ENCODE measurements at places on chromosomes 11 and 22.

DNA sequence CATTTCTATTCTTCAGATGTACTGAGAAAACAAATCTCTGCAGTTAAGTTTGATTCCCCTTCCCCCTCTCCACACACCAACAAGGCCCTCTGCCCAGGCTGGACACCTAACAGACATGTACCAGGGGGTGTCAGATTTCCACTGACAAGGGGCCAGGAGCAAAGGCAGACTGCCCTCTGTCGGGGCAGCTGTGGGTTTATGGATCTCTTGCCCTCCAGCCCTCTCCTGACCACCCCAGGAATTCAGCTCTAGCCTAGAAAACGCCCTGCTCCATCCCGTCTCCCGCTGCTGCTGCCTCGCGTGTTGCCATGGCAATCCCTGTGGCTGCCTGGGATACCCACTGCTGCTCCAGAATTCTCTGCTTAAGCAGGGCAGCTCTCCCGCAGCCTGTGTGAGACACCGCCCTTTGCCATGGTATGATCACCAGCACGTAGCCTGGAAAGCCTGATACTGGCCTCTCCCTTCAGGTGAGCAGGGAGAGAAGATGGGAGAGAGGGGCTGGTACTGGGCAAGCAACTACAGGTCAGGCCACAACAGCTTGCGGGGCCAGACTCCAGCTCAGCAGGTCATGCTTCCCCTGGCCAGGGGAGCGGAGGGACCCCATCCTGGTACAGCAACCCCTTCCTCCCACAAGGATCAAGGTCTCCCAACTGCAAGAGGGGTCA is 41.6 kb downstream of the BUD13 start:
- no peak for DNase-seq

- DNase-seq, result no peak
Measured at GRCh38 chr11:96708219-96708878, 318.5 kb downstream of the JRKL start.

DNA sequence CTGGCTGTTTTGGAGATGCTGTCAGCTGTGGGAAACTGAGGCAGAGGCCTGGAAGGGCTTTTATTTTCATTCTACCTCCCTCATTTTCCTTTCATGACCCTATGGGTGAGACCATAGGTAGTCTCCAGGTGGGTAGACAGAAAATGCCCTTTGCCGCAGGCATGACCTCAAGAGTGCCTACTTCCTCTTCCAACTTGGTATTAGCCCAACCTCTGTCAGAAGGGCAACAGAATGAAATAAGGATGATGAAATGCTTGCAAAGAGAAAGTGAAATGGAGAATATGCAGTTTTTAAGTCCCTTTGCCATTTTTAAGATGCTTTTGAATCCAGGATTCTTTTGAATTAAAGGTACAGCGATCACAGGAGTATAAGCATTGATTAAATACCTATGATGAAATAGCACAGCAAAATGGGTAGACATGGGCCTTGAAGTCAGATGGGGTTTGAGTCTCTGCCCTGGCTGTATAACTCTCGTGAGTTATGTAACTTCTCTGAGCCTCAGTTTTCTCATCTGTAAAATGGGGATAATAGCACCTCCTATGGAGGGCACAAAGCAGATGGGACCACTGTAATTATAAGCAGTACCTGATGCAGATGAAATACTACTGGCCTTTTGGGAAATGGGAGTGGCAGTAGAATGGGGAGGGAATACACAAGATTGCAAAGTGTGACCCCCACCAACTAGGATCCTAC is 3.7 kb downstream of the ASPHD2 start:
- no peak for DNase-seq

DNA sequence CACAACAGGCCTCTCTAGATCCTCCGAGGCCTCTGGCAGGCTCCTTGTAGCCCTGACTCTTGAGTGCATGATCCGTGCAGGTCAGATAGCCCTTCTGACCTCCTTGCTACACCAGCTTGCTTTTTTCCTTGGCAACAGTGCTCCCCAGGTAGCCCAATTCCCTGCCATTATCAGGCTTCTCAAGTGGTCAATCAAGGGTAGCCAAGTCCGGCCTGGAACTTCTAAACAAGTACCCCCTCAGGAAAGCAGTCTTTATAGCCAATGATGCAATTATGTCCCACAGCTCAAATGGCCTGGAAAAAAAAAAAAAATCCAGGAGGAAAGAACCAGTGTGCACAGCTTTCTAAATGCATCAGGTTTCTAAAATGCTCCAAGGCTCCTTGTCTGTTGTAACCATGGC is 59.8 kb downstream of the TENM4 start:
- no peak for DNase-seq

DNA sequence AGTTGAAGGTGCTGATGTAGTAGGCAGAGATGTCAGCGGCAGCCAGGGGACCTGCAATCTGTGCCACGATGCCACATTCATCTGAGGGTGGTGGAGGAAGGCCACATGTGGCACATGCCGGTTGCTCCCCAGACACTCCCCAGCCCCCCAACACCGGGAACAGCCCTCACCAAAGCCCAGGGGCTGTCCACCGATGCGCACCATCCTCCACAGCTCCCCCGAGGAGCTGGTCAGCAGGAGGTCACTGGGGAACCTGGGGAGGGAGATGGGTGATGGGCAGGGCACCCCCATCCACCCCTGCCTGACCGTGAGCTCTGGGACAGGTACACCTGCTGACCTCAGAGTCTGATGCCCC is 3.5 kb downstream of the CASTOR1 start:
- no peak for DNase-seq

- DNase-seq, result no peak
Measured at GRCh38 chr11:80327956-80328614, 887.3 kb upstream of the TENM4 start.

DNA sequence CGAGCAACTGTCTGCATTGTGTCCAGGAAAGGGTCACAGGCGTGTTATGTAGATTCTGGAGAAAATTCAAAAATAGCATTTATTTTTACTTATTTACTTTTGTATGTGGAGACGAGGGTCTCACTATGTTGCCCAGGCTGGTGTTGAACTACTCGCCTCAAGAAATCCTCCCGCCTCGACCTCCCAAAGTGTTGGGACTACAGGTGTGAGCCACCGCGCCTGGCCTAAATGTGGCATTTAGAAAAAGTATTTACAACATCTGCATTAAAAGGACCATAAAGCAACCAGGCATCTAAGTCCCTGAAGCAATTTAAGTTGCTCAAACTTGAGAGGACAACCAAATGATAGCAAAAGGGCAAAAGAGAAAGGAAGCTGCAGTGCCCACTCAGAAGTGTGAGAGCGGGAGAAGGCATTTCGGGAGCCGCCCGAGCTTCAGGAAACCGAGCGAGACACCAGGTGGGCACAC is 595 bp downstream of the TRIM66 start:
- DNase-seq, result peak; percentile 12

DNA sequence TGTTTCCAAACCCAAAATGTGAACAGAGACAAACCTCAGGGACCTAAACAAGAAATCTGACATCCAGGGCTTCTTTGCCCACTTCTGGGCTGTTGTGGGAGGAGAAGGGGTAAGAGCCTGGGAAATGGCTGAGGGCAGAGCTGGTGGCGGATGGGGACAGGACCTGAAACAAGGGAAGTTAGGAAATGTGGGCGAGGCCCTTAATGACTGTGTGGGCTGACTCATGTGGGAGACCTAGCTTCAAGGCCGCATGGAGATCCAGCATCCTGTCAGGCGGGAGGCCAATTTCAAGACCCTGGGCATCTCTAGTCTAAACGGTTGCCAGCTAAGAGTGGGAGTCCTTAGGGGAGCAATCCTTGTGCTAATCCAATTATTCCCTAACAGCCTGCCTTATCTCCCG is 2.1 kb upstream of the OAF start:
- DNase-seq, result no peak

DNA sequence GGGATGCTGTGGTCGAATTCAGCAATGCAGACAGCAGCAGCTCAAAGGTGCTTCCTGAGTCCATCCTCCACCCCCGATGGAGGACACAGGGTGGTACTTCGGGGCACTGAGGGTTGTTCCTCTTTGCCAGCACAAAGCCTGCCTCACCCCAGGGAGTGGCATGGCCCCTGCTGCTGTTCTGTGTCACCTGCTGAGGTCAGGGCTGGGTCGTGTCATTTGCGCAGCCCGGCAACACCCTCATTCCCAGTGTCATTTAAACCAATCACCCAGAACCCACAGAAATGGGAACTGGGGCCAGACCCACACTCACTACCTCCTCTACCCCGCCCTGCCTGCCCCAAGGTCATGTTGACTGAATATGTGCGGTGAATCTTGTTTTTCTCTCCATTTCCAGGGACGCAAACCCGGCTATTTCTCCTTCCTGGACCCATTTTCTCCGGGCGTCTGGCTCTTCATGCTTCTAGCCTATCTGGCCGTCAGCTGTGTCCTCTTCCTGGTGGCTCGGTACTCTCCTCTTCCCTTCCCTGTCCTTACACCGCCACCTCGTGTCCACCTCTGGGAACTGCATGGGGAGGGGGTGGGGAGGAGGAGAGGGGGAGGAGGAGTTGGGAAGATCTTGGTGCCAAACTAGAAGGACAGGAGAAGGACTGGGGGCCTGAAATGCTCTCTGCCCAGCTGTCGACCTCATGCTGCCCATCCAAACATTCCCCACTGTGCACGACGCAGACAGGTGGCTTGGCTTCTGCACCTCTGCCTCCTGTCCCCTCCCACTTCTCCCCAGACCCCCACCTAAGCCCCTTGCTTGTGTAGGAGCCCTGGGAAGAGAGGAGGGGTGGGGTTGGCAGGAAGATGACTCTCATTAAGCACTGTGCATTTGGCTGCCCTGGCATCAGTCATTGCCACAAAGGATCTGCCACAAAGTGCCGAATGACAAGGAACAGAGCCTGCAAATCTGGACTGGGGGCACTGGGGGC is 71.2 kb upstream of the TBCEL start:
- DNase-seq, result peak; percentile 84

DNA sequence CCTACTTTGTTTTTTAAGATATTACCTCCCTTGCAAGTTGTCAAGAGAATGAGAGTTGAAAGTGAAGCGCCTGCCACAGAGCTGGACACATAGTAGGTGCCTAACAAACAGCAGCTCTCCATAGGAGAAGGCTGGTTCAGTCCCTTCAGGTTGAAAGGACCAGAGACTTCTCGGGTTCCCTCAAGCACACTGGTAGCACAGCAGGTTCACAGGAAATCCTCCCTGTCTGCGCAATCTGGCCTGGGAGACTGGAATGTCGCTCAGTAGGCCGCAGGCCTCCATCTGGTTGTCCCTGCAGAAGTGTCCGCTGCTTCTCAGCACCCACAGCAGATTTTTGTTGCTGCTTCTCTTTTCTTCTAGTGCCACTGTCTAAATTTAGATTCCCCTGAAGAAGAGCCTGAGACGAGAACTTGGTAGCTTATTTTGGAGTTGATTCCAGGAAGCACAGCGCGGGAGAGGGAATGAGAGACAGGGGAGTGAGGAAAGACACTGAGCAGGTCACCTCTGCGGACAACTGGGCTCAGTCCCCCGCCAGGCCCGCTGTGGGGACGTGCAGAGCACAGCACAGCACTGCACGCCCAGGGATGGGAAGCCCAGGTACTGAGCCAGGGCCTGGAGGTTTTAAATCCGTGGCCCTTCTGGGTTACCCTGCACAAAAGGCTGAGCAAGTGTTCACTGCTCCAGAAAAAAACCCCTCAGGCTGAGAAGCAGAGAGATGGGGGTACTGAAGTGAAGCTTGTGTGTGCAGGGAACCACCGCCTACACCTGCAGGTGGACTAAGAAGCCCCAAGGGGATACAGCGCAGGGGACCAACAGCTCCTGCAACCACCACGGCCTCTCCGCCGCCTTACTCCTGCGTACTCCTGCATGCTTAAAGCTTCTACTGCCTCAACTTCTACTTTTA is 31.6 kb downstream of the RBX1 start:
- DNase-seq, result no peak

GRCh38 chr22:27631641-27632040 is 169.9 kb downstream of the MN1 start:
- no peak for DNase-seq

GRCh38 chr22:22111267-22111751 is 128.7 kb upstream of the TOP3B start:
- peak; percentile 75 for DNase-seq

GRCh38 chr11:60890696-60891095 is 15.7 kb downstream of the PRPF19 start:
- DNase-seq, result no peak

- DNase-seq, result no peak
Measured at GRCh38 chr11:121643479-121644186, 190.9 kb upstream of the SORL1-AS1 start.

DNA sequence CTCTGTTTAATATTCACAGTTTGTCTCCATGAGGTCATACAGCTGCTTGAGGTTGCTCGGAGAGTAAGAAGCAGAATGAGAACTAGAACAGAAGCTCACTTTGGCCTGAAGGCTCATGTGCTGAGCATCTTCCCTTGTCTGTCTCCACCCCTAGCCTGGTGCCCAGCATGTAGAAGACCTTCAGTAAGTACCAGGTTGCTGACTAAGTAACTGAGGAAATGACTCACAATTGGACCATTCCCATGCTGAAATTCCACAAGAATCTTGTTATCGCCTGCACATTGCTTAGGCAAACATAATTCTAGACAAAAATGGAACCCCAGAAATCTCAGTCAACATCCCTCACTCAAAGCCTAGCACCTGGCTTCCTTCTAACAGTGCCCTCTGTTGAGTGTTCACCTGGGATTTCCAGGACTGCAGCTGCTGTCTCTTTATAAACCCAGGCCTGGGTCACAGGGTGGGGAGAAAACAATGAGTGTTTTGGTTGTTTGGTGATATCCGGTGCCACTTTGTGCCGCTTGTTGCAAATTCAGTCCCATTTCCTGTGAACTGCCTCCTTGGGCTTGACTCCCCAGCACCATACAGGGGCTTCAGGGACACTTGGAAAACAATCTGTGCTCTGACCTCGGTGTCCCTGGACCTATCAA is 406.8 kb downstream of the ETS1 start:
- DNase-seq, result no peak

DNA sequence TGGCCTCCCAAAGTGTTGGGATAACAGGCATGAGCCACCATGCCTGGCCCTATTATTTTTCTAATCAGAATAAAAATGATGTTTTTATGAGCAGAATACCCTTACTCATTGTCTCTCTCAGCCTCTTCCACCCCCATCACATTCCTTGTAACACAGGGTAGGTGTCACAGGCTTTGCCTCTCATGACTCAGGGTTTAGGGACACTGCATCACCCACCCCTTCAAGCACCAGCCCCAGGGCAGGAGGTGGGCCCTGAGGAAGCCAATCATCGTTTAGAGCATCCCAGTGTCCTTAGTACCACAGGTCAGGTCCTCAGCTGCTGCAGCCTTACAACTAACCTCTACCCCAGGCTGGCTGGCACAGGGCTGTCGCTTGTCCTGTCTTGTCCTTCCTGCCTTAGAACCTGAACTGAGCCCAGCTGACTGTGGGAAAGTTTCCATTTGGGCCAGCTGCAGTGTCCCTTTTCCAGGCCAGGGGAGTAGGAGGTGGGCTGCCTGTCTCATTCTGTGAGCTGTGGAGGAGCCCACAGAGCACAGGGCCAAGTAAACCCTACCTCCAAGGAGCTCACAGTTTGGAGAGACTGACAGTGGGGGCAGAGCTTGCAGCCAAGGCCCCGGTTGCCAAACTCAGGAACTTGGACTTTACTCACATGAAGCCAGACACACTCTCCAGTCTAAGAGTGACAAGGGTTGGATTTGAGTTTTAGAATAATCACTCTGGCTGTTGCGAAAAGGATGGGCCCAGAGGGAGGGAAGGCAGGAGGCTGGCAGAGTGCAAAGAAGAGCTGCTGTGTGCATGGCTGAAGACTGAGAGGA is 19.5 kb upstream of the UVRAG start:
- no peak for DNase-seq
